ENCODE measurements at places on chromosomes 3 and 15.

DNA sequence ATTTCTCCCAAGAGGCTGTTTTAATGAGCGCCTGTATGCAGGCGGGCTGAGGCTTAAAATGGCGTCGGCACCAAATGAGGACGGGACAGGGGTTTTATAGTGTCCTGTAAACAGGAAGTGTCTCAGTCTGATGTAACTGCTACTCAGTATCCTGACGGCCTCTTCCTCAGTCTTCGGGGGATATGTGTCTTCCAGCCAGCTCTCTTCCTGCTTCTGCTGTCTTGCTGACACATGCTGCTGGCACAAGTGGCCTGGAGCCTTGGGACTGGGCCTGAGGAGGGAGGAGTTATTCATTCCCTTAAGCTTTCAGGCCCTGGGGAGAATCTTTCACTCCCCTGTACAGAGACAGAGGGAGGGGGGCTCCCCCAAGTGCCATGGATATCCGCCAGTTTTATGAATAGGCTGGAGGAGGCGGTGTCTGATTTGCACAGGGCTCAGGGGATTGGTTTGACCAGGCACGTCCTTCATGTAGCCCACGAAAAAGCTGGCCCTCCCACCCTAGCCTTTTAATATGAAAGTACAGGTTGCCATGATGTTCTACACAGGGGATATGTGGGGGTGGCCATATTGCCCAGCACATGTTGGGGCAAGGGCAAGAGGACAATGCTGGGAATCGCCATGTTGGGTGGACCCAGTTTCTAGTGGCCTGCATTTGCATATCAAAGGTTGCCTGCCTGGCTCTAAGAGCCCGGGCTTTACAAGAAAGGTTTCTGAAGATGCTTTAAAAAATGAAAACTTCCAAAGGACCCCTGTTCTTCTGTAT is 19.9 kb downstream of the NDUFB4 start:
- DNase-seq, result no peak

DNA sequence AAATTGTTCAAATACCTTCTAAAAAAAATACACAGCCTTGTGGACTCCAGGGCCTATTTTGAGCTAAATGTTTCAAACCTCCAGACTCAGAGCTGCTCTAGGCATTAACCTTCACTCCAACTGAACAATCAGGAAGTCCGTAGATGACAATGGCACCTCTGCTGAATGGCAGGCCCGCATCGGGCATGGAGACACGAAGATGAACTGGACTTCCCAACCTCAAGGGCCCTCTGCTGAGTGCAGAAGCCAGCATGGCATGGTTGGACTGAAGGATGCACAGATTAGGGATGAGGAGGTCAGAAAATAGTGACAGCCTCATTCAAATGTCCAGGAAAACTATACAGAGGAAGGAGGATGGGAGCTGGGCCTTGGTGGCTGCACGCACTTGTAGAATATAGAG is 2.2 kb downstream of the FAM174B start:
- no peak for DNase-seq

GRCh38 chr3:127407026-127407939 is 119.4 kb upstream of the PRR20G start:
- DNase-seq, result no peak

DNA sequence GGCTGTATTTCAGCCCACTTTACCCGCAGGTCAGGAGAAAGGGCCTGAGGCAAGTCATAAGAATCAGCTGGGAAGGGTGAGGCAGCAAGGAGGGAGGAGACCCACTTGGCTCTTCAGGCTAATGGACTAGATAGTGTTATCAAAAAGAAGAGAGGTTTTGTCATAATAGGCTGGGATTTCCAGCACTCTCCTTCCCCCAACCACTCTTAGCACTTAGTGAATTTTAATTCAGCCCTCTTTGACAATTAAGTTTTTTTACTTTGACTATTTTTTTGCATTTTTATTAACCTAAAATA is 771 bp downstream of the MPI start:
- no peak for DNase-seq

DNA sequence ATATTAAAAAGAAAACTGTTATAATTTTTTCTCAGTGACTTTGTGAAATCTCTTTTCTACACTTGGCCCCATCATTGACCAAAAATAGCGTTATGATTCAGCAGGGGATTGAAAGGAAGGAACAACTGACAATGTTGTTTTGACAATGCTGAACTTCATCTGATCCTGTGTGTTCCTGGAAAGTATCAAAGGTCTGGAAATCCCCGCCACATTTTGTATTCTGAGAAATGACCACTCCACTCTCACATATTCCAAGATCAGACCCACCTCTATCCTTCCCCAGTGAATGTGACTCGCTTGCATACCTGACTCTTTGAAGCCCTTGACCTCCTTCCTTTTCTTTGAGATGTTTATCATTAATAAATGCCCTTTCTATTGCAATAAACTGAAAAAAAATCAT is 9.7 kb upstream of the RIOX2 start:
- no peak for DNase-seq

DNA sequence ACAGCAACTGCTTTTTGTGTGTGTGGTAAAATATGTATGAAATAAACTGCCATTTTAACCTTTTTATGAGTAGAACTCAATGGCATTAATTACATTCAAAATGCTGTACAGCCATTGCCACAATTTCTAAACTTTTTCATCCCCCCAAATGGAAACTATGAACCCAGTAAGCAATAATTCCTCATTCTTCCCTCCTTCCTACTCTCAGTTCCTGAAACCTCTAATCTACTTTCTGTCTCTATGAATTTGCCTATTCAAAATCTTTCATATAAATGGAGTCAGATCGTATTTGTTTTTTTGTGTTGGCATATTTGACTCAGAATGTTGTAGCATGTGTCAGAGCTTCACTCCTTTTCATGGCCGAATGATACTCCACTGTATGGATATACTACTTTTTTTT is 5.3 kb upstream of the BLM start:
- no peak for DNase-seq

- DNase-seq, result no peak
These were observed 17.4 kb downstream of the PDIA5 start for GRCh38 chr3:123084192-123084591.

- DNase-seq, result no peak
These were observed 290.1 kb downstream of the MFSD1 start for GRCh38 chr3:159091936-159092335.

GRCh38 chr3:15861163-15861562 is 63.4 kb upstream of the ANKRD28 start:
- DNase-seq, result no peak

DNA sequence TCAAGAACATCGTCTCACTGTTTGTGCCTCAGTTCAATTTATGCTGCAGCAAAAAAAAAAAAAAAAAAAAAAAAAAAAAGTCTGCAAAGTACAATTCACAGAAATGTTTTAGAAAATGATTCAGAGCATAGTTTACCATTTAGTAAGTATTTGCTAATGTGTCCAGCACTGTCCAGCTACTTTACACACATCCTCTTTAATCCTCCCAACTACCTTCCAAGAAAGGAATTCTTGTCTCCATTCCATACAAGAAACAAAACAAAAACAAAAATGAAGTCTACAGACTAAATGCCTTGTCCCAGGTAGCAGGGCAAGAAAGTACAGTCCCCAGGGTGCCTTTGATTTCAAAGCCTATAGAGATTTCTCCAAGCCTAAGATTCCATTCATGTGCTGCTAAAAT is 38.9 kb upstream of the SNTN start:
- DNase-seq, result no peak

DNA sequence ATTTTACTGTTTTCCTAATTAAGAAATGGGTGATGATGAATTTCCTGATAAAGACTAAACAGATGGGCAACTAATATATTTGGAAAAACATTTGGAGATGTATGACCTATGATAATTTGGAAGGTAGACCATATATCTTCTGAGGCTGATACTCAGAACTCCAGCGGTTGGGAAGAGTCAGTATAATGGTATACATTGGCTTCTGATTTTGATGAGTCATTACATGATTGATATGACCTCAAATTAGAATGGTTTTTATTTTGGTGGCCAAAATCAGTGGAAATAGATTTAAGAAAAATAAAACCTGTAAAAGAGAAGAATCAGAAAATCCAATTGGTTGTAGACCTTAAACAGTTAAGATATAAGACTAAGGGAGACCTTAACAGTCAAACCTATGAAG is 496.4 kb upstream of the ALCAM start:
- DNase-seq, result no peak

- DNase-seq, result no peak
These were observed 67.2 kb downstream of the EIF4E3 start for GRCh38 chr3:71657831-71658530.

DNA sequence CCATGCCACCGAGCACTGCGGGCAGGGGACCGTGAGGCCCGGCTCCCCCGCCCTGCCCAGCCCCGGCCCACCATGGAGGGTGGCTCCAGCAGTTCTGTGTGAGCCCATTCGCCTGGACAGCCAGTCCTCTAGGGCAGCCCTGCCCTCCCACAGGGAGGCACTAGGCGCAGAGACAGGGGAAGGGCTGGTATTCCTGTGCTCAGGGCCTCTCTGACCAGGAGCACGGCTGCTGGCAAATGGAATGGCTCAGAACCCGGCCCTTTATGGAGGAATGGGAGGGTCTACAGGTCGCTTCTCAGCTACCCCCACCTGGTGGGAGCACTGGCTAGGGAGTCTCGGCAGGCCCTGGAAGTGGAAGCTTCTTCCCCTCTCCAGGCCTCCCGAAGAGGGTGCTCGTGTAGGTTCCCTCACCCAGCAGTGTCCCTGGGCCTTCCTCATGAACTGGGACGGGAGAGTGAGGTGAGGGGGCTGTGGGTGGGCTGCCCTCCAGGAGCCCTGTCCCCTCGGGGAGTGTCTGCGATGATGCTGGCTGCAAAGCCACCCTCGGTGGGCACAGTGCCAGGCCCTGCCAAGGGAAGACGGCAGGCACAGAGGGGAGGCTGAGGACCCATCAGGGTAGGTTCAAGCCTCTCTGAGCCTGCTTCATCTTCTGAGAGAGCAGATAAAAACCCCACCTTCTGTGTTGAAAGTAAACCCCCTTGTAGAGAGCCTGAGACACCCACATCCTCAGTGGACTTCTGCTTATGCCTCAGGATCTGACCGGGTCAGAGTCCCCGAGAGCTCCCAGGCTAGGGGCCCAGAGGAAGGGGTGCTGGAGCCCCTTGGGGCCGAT is 1.5 kb downstream of the MELTF start:
- DNase-seq, result no peak

GRCh38 chr3:171834461-171834801 is 8.7 kb upstream of the TMEM212 start:
- DNase-seq, result no peak

GRCh38 chr3:107578091-107578490 is 55.3 kb downstream of the BBX start:
- no peak for DNase-seq

- DNase-seq, result no peak
These were observed 16.6 kb downstream of the LINGO1 start for GRCh38 chr15:77616072-77616471.

DNA sequence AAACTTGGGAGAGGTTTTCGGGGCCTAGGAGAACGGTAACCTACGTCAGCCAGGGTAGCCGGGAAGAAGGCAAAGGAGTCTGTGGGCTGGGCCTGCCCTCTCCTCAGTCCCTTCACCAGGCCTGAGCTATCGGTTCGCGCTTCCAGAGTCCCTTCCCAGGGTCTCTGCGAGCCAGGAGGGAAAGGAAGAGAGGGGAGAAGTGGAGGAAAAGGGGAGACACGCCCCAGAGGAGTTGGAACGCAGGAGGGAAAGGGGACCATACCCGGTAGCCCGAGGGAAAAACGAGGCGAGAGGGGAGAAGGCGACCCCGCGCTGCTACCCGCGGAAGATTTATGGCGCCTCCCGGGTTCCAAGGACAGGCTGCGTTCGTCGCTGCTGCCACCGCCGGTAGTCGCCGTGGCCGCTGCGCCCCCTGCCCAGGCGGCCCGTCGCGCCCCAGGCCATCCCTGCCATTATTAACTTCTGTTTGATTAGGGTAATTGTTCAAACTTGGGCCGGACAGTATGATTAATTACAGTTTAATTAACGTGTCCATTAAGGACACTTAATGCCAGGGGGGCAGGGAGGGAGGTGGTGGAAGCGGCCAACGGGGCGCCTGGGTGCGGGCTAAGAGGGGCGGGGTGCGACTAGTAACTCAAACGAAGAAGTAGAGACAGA is 3.4 kb upstream of the SKOR1 start:
- no peak for DNase-seq

GRCh38 chr15:48581219-48581618 is 64.3 kb downstream of the FBN1 start:
- no peak for DNase-seq

GRCh38 chr15:60643555-60643954 is 164.6 kb upstream of the ICE2 start:
- no peak for DNase-seq

- no peak for DNase-seq
These were observed 73.2 kb upstream of the ARL6 start for GRCh38 chr3:97691354-97691753.

GRCh38 chr3:105691633-105692032 is 177.2 kb downstream of the CBLB start:
- no peak for DNase-seq

DNA sequence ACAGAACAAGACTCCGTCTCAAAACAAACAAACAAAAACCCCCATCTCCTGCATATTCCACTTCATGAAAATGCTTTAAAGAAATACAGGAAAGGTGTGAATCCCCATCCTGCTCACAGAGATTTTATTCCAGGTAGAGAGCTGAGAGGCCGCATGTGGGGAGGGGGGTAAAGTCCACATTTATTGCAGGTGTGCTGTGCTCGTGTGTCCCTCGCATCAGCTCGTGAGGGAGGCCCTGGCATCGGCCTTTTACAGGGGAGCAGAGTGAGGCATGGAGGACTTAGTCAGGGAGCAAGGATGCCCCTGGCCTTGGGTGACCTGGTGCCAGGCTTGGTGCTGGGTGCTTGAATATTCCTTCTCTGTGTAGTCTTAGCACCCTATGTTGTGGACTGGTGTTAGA is 413.5 kb upstream of the C2CD4B start:
- DNase-seq, result no peak

GRCh38 chr15:42474827-42475226 is 16.1 kb downstream of the ZNF106 start:
- no peak for DNase-seq

DNA sequence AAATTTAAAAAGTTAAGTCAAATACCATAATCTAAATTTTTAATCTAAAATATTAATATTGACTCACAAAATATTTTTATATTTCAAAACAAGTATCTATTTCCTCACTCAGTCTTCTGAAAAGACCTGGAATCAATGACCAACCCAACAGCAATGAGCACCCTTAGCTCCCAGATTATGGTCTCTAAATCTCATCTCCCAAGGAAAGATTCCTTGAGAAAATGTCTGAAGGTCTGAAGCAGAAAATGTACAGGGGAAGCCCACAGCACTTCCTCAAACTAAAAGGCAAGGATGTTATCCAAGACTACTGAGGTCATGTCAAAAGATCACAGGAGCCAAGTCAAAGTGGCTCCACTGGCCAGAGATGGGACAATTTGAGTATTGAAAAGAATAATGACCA is 51.0 kb upstream of the SLCO2A1 start:
- DNase-seq, result no peak

DNA sequence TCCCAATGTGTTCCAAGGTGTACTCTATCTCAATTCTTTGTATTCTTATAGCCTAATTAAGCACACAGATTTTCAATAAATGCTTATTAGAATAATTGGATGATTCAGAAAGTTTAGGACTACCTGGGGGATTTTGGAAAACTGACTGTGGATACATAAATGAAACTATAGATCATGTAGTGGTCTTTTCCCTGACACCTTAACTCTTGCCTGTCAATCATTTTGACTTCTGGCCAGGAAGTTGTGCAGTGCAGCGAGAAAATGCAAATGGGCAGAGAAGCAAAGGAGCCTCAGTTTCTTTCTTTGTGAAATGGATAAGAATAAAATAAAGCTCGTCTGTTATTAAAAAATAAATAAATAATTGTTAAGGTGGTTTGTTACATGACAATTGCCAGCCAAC is 47.4 kb upstream of the DCLK3 start:
- DNase-seq, result no peak
